ENCODE measurements at places on chromosomes 1 and 21.

DNA sequence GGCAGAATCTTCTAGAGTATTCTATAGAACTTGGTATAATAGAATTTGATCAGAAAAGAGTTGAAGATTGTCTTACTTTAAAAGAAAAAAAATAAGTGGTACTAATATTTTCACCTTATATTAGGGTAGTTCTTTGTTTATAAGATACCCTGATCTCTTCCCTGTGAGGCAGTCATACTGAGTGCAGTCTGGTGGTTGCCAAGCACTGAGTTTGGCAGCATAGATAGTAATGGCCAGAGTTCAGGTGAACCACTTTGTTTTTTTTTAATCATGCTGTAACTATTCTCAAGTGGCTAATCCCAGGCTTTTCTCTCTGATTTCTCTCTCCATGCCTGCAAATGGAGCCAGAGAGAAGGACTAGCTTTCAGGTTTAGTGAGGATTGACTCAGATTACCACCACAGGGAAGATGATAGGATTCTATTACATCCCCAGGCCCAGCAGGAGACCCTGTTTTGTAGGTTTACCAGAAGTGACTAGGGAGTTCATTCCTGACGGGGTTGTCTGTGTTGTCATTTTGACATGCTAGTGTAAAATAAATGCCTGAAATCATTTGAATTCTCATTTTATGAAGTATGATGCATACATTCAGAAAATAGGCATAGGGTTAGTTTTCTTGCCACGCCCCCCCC is 16.7 kb downstream of the KDM1A start:
- no peak for DNase-seq

- DNase-seq = no peak
These were observed 72.3 kb downstream of the TRIM11 start for GRCh38 chr1:228334226-228334935.

DNA sequence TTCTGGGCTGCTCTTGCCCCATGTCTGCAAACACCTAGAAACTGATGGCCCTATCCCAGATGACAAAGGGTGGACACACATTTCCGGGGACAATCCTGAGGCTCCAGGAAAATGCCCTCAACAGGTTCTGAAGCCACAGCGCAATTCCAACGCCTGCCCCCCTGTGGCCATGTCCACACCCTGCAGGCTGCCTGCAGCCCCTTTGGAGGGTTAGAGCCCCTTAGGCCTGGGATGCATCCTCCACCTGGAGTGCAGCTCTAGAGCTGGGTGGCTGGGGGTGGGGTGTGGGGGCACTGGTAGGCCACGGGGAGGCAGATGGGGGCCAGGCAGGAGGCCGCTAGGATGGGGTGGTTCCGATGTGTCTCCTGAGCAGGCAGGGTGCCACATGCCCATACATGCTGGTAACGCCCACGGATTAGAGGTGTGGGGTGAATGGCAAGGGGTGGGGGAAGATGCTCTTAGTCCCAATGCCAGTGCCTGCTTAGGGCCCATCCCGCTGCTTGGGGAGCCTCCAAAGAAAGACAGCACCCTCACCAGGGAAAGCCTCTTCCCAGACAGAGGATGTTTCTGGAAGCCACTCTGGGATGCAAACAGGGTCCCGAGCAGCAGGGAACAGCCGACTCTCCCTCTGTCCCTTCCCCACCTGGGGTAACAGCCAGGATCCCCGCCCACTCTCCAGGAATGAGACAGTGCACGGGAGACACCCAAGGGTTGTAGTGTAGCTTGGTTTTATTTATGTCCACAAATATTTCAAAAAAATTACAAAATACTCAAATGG is 34.0 kb downstream of the SLC45A1 start:
- DNase-seq = no peak

GRCh38 chr1:234670967-234671626 is 61.1 kb upstream of the IRF2BP2 start:
- no peak for DNase-seq

DNA sequence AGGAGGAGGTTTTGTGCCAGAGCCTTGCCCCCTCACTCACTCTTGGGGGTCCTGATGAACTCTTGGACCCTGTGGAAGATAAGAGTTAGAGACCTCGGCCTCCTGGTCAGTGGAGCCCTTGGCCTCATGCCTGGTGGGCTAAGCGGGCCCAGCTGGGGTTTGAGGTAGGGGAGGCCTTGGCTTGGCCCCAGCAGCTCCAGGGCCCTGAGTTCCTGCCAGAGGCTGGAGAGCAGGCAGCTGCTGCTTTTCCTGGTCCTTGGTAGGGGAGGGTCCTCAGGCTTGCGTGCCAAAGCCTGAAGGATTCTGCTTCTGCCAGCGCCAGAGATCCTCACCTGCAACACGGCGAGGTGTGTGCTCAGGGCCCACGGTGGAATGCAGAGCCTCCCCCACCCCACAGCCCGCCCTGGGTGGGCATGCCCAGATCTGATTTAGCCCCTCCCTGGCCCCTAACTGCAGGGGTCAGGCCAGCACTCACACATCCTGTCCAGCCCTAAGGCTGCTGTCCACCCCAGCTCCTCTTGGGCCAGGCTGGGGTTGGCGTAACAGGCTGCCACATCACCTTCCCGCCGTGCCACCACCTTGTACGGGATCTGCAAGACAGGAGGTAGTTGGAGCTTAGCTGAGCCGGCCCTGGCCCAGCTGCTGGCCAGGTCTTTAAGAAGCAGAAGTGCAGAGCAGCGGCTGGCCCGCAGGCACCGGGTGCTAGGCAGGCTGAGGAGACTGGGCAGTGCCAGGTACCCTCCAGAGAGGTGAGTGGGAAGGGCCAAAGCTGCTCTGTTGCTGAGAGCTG is 4.7 kb downstream of the GALE start:
- no peak for DNase-seq

DNA sequence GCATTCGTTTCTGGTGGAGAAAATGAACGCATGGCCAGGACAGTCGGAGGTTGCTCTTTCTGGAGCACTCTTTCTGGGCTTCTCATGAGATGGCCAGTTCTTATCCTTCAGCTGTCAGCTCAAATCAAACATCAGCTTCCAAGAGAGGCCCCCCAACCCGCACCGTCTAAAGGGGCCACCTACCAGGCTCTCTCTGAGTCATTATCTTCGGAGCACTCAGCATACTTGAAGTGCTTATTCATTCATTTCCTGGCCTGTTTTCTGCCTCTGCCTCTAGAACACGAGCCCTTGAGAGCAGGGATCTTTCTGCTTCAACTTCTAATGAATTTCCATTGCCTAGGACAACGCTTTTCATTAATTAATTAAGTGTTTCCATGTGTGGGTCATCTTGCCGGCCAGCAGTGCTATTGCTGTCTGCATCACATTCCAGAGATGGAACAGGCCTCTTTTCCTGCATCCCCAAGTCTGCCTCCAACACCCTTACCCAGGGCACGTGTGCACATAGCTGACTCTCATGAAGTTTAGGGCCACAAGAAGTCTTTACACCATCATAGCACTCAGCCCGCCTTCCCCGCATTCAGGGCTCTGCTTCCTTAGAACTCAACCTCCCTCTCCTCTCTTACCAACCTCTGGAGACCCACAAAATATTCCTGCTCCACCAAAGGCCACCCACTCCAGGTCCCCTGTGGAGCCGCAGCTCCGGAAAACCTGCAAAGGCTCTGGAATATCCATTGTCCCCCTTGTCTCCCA is 52.1 kb upstream of the LAPTM5 start:
- DNase-seq = no peak

- peak; percentile 29 for DNase-seq
These were observed 120.2 kb upstream of the KCNE2 start for GRCh38 chr21:34243562-34243961.

DNA sequence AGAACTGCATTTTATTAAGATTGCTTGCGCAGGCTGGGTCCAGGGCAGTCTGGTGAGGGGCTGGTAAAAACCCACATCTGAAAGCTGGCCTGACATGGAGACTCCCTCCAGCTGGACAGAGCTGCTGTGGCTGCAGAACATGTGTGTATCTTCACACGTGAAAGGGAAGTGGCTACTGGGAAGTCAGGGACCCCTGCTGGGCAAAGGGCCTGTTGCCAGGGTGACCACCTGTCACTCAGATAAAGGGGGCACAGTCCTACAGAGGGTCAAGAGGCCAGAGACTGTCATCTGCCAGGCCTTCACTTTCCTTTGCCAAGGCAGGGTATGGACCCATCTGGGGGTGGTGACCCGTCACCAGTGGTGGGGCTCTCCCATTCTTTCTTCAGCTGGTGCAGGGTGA is 17.5 kb downstream of the NKAIN1 start:
- DNase-seq = no peak

GRCh38 chr1:86207323-86207722 is 50.8 kb upstream of the COL24A1 start:
- DNase-seq = no peak

DNA sequence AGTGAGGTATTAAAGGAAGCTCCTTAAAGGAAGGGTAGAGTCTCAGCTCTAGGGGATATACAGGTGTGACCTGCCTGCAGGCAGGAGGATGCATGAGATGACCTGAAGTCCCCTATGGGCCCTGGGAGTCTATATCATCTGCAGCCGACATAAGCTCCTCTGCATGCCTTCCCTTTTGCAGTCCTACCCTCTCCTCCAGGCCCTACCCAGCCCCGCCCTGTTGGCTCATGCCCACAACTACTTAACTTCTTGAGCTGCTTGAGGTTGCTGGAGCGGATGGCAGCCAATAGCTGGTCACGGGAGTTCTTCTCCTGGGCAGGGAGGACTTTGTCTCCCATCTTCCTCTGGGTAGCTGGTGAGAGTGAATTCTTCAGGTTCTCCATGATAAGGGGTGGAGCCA is 10.3 kb downstream of the SHISA4 start:
- DNase-seq = no peak

- DNase-seq = peak; percentile 45
These were observed 95.7 kb upstream of the VANGL1 start for GRCh38 chr1:115545791-115546733.

GRCh38 chr1:161928056-161928455 is 95.6 kb downstream of the OLFML2B start:
- DNase-seq = no peak

GRCh38 chr1:886311-886710 is 37.4 kb upstream of the SAMD11 start:
- DNase-seq = no peak

- DNase-seq = no peak
These were observed 1.9 kb upstream of the SFT2D2 start for GRCh38 chr1:168223681-168224540.
